A549 treated with GW870086 at 1 μM for 4 hours (cell line): ENCODE measurements at places on chromosomes 7 and 10. TPM values are rescaled to one million over a fixed set of nuclear protein-coding genes. Genes with fewer than 3 reads are reported as not detected.

ACBD7 gene
- 0.85 to 1.3 TPM (median 1.1 TPM) in 5 replicates for total RNA-seq

TMEM229A gene
- total RNA-seq: not detected in 5 replicates

MYH16 gene
- total RNA-seq: 0.32 to 0.70 TPM (median 0.39 TPM) in 5 replicates

FANK1 gene
- 2.3 to 3.4 TPM (median 2.9 TPM) in 5 replicates for total RNA-seq
